Hepatic stellate cell (primary cell): ENCODE measurements at places on chromosomes 13 and 19.

DNA sequence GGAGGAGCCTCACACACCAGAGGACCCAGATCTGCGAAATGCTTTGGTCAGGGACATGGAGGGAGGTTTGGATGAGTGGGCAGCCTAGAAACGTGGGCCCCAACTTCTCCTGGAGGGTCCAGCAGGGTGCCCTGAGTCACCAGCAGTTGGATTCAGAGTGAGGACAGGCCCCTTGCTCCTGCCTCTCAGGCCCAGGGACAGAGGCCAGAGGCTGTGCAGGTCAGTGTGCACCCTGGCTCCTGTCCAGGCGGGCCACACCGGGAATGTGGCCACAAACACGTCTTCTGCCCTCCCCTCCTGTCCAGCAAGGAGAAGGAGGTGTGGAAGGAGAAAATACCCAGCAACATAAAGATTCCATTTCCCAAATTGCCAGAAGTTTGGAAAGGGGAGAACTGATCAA, 19.4 kb downstream of the IRS2 start:
- no peak for DNase-seq

- DNase-seq: no peak
Observed at GRCh38 chr19:1395194-1396018, 5.9 kb downstream of the GAMT start.

DNA sequence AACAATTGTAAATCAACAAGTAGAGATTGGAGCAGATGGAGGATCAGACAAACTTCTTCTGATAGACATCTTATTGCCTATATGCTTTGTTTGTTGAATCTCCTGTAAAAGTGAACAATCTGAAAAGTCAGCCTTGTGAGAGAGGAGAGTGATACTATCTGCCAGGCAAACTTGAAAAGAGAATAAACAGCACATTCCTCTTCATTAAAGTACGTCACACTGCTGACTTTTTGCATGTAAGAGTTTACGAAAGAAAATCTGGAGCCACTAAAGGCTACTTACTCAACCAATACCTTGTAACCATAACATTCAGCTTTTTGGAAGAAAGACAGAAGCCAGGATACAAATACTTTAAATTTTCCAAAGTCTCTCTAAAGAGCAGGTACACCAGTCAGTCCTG, 42.5 kb downstream of the EDNRB start:
- DNase-seq: no peak

- no peak for DNase-seq
Observed at GRCh38 chr19:47158879-47159503, 28.4 kb downstream of the SAE1 start.

DNA sequence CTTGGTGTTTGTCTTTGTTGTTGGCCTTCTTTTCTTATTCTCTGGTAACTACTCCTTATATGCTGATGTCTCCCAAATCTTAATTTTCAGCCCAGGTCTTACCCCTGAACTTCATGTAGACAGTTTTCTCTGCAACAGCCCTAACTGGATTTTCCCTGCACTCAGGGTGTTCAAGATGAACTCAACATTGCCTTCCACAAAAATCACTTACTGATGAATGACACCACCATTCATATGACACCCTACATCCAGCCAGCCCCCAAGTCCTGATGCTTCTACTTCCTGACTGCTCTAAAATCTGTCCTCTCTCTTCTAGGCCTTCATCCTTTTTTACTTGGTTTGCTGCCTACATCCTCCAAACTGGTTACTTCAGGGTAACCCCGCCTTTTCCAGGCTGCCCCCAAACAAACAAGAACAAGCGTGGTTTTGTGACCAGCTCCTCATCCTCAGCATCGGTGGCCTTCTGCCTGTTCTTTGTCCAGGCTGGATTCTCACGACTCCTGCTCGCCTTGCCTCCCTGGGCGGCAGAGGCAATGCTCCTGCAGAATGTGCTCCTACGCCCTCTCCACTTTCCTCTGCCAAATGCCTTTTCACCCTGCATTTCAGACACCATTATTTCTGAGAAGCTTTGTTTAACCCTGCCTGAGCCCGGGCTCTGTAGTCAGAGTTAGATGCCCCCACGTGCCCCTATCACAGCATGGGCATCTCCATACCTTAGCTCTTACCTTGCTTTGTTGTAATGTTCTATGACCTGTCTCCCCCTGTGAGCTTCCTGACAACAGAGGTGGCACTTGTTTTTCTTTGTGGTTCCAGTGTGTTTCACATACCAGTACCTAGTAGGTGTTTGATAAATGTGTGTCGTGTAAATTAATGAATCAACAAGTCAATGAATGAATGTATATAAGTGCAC, 61.8 kb downstream of the WDFY2 start:
- DNase-seq: no peak

GRCh38 chr13:112657850-112658445, 31.9 kb upstream of the ATP11A start:
- no peak for DNase-seq

DNA sequence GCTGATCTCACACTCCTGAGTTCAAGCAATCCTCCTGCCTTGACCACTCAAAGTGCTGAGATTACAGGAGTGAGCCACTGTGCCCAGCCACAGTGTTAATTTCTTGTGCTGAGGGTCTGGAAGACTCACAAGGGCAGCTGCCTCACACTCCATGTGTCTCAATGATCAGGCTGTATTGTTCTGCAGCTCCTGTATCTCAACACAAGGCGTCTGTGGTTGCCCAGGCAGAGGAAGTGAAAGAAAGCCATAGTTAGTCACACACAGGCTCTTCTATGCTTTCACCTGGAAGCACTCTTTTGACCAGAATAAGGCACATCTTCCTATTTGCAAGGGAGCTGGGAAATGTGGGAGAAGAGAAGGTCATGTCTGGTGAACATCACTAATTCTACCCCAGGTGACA, 107.3 kb upstream of the ZNF507 start:
- no peak for DNase-seq

DNA sequence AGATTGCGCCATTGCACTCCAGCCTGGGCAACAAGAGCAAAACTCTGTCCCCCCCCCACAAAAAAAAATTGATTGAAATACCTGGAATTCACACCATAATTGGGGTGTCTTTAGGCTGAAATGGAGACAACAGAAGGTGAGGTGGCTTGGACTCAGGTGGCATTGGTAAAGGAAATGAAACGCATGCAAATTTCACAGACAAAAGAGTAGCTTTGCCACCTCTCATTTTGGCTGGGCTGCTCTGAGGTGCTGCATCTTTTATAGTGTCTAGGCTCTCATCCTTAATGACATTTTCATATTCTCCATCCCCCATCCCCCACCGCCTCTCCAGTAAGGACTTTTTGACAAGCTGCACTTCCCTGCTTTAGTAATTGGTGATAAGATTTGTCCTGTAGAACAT, 6.9 kb downstream of the UBE2L5 start:
- no peak for DNase-seq

DNA sequence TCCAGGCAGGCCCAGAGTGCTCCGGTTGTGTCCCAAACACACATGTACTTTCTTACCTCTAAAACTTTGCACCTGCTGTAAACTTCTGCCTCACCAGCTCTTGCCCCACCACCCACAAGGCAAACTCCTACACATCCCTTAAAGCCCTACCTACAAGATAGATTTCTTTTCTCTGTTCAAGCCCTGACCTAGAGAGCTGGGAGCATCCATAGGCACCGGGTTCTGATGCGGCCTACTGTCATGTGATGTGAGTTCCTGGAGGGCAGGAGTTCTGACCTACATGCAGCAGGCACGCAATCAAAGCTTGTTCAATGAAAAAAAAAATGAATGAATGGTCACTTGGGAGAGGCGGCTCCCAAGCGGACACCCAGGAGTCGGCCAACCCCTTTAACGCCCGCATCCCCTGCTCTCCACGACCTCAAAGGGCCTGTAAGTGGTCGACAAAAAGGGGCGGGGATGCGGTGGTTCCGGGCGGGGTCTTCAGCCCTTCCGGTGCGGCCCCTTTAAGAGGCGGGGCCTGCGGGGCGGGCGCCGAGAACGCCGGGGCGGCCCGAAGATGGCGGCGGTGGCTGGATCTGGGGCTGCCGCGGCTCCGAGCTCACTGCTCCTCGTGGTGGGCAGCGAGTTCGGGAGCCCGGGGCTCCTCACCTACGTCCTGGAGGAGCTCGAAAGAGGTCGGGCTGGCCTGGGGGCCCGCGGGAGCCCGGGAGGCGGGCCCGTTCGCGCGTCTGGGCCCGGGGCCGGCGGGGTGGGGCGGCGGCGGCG, at the start of gene MAP1S:
MAP1S (plus strand) TSS at position 534 of the 765 bp plus-strand sequence; CDS start at position 557, 23 bp downstream.
- peak; percentile 81 for DNase-seq

GRCh38 chr19:18856385-18857126, 24.8 kb downstream of the UPF1 start:
- DNase-seq: peak; percentile 60

GRCh38 chr19:18282021-18282787, 782 bp upstream of the JUND start:
- DNase-seq: no peak

DNA sequence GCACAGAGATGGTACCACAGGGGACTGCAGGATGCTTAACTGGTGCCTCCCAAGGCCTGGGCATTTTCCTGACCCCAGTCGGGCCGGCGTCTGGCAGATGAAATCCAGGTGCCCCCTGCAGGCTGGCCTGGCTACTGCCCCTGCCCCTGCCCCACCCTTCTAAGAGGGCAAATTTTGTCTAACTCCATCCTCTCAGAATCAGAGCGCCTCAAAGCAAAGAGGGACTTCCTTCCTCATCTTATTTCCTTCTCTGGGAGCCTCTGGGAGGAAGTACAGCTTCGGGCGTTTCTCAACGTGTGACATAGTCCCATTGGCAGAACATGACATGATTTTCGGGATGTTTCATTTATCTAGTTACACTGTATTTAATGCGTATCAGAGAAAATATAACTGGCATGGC, 2.7 kb downstream of the PRKACA start:
- peak; percentile 54 for DNase-seq

GRCh38 chr13:21426238-21426637, 32.9 kb downstream of the ZDHHC20 start:
- no peak for DNase-seq

- DNase-seq: no peak
Observed at GRCh38 chr13:39512687-39513086, 90.3 kb downstream of the LHFPL6 start.

- DNase-seq: no peak
Observed at GRCh38 chr13:45704854-45705695, 3.0 kb downstream of the CBY2 start.

- DNase-seq: no peak
Observed at GRCh38 chr19:19632661-19633060, 4.6 kb upstream of the LPAR2 start.
